ENCODE measurements at places on chromosomes 16 and 17.

- DNase-seq, result no peak
Measured at GRCh38 chr17:68950725-68951124, 4.5 kb downstream of the ABCA8 start.

DNA sequence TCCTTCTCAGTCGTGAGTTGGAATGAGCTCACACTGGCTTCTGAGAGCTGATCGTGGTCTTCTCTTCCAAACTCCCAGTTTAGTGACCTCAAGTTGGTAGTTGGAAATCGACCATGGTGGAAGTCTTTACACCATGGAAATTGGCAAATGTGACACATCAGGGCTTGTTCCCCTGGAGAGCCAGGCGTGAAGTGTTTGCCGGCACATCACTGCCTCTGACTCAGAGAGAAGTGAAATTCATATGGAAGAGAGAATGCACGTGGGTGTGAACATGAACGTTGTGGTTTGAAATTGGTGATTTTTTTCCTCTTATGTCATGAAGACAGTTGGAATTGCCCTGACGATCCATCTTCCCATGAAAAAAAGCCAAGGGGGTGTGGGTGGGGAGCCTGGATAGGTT, 47.4 kb downstream of the AXIN2 start:
- peak; percentile 61 for DNase-seq

DNA sequence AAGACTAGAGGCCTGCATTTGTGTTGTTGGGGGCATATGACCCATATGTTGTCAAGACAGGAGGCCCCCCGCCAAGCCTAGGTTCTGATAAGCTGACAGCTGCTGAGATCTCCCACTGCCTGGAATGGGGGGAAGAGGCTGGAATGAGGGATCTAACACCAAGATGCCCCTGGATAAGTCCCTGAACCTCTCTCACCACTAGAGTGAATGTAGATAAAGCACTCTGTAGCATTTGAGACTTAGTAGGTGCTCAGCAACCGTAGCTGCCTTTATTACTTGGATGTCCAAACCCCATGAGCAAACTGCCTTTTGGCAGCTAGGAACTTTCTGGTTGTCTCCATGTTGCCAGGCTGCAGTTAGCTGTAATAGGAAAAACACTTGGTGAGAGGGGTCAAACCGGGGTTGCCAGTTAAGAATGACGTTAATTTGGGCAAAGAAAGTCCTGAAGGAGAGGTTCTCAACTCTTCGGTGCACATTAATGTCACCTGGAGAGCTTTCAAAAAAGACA, 4.4 kb upstream of the RASL10B start:
- DNase-seq, result no peak

- no peak for DNase-seq
Measured at GRCh38 chr17:20310481-20310880, 156.9 kb downstream of the LGALS9B start.

DNA sequence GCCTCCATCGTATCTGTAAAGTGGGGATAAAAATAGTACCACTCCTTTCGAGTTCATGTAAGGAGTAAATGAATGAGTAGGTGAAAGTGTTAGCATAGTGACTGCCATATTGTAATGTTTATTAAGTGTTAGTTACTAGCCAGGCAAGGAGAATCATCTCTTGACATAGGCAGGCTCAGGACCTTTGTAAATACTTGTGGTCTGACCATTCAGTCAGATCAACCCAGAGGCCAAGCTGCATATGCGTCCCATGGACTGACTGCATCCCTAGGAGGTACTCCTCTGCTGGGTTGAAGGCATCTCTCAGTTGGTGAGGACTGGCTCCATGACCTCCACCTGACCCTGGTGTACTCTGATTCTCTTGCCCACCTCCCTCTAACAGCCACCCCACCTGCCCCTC, 40.5 kb upstream of the CDRT4 start:
- no peak for DNase-seq

- DNase-seq, result no peak
Measured at GRCh38 chr17:77696151-77696720, 262.3 kb upstream of the TNRC6C start.

DNA sequence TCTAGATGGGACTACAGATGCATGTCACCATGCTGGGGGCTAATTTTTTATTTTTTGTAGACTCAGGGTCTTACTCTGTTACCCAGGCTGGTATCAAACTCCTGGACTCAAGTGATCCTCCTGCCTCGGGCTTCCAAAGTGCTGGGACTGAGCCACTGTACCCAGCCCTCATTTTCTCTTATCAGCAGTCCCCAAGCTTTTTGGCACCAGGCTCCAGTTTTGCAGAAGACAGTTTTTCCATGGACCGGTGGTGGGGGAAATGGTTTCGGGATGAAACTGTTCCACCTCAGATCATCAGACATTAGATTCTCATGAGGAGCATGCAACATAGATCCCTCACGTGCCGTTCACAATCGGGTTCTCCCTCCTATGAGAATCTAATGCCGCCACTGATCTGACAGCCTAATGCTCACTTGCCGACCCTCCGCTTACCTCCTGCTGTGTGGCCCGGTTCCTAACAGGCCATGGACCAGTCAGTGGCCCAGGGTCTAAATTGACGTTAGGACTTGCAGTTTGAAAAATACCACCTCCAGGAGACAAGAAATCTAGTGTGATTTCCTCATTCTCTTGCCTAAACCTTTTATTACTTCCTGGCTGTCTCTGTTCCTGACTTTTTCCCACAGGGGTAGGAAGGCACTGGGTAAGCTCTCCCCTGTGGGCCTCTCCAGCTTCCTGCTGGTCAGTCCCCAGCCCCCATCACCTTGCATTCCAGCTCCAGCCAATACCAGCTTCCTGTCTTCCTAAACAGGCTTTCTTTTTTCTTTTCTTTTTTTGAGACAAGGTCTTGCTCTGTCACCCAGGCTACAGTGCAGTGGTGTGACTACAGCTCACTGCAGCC, 9.3 kb upstream of the CNP start:
- peak; percentile 49 for DNase-seq

DNA sequence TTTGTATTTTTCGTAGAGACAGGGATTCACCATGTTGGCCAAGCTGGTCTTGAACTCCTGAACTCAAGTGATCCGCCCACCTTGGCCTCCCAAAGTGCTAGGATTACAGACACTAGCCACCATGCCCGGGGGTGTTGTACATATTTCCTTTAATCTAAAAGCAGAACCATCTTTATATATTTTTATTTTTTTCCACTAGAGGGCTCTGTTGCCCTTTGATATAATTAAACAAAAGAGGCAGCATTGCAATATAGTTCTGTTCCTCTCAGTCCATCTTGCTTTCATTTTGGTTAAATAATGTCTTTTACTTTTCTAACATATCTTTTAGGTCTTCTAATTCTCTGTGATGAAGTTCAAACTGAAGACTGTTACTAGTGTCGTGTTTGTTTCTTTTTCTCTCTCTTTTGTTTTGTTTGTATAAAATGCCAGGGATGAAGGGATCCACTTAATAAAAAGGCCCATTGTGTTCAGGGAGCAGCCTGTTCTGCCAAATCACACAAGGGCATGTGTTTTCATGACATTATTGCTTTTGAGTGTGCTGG, 23.4 kb downstream of the WWOX start:
- peak; percentile 17 for DNase-seq

DNA sequence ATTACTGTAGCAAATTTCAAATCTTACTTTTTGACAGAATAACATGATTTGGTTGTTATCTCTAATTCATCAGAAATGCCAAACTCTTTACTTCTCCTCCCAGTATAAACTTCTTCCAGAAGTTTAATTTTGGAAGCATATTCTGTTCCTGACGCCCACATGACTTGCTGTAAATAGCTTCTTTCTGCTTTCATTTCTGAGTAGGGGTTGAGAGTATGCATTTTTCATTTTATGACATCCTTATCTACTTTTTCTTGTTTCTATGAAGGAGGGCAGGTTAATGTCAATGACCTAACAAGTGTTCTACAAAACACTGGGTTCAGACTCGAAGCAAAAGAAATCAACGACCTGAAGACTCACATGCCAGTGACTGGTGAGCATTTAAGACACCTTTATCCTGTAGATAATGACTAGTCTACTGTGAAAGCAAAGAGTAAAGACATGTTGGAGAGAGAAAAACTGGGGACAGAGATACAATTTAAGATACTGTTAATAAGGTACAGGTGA, 36.5 kb upstream of the EFCAB3 start:
- DNase-seq, result no peak

- no peak for DNase-seq
Measured at GRCh38 chr16:81863630-81864352, 84.7 kb downstream of the PLCG2 start.

- DNase-seq, result no peak
Measured at GRCh38 chr16:12098429-12099310, 122.1 kb downstream of the SNX29 start.

GRCh38 chr16:49345829-49346228, 27.8 kb upstream of the C16orf78 start:
- no peak for DNase-seq

DNA sequence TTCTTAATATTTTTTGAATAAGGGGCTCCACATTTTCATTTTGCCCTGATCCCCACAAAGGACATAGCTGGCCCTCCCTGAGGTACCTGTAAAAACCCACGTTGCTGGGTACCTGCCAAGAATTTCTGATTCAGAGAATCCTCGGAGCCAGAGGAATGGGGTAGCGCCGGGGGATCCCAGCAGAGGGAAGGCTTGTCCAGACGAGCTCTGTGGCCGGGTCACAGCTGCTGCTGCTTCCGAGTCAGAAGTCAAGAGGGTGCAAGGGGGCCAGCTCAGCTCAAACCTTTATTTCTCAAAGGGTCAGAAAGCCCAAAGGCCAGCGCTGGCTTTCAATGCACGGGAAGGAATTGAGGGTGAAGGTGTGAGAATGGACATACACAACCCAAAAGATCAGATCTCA, 68.9 kb upstream of the SDK2 start:
- DNase-seq, result no peak

- peak; percentile 83 for DNase-seq
Measured at GRCh38 chr16:81583893-81584631, 139.5 kb downstream of the CMIP start.

GRCh38 chr16:17318238-17318637, 152.5 kb downstream of the XYLT1 start:
- DNase-seq, result peak; percentile 25

All from Daoy (cell line).